Colonic mucosa (tissue), 4 donors: ENCODE measurements at places on chromosomes 5 and 9. TPM values are rescaled to one million over a fixed set of nuclear protein-coding genes. Genes with fewer than 3 reads are reported as not detected.

GRCh38 chr5:7754490-7754889 is 96.4 kb downstream of the CFAP90 start:
- H3K27ac ChIP-seq = no peak overlapping the region
- no peak for DNase-seq

DNA sequence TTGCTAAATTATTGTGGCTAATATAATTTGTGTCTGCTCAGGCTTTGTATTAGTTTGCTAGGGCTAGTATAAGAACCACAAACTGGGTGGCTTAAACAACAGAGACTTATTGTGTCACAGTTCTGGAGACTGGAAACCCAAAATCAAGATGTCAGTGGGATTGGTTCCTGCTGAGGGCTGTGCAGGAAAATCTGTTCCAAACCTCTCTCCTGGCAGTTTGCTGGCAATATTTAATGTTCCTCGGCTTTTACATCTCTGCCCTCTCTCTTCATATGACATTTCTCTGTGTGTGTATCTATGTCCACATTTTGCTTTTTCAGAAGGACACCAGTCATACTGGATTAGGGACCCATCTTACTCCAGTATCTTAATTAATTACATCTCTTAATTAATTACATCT is 498.8 kb upstream of the CD180 start:
- no peaks in the 10 kb centered on the region for H3K27me3 ChIP-seq
- H3K36me3 ChIP-seq = no peaks in the 10 kb centered on the region
- DNase-seq = no peak
- H3K4me3 ChIP-seq = no peak overlapping the region

GRCh38 chr5:14879937-14880589 is 8.5 kb upstream of the ANKH start:
- H3K4me3 ChIP-seq = no peak overlapping the region
- H3K27ac ChIP-seq = no peak overlapping the region
- no peak for DNase-seq

Gene DIRAS2
- total RNA-seq = not detected

Gene PCDHA6
- 0.12 TPM for total RNA-seq
